ENCODE measurements at places on chromosomes 1 and 21. TPM values are rescaled to one million over a fixed set of nuclear protein-coding genes. Genes with fewer than 3 reads are reported as not detected.
A peak's percentile ranks its signal among the peaks of the same experiment; 100 is the strongest.

DPT gene
- not detected for total RNA-seq

- H3K27ac ChIP-seq, result no peak overlapping the region
- peaks cover 18% of the 10 kb centered on the region for H3K4me1 ChIP-seq
- no peak overlapping the region for H3K4me3 ChIP-seq
- H3K27me3 ChIP-seq, result 0 out of 2 replicates have a peak, but pooled peaks cover 3% of the 10 kb centered on the region
These were observed 55.9 kb upstream of the PTGFRN start for GRCh38 chr1:116853680-116854402.

DNA sequence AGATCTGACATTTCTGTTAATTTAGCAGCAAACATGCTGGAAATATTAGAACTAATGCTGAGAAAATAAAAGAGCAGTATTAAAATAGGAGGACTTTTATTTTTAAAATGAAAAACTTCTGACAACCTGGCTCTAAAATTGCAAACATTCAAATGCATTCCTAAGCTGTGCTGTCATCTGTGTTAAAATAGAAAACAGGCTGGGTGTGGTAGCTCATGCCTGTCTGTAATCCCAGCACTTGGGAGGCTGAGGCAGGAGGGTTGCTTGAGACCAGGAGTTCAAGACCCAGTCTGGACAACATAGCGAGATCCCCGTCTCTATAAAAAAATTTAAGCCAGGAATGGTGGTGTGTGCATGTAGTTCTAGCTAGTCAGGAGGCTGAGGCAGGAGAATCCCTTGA lies 44.6 kb downstream of the MIGA1 start:
- peak; percentile 12 for DNase-seq
- H3K27ac ChIP-seq, result no peak overlapping the region
- H3K27me3 ChIP-seq, result no peaks in the 10 kb centered on the region
- peaks cover 13% of the 10 kb centered on the region for H3K4me1 ChIP-seq
- peak overlapping the region; percentile 18 for H3K4me3 ChIP-seq

DNA sequence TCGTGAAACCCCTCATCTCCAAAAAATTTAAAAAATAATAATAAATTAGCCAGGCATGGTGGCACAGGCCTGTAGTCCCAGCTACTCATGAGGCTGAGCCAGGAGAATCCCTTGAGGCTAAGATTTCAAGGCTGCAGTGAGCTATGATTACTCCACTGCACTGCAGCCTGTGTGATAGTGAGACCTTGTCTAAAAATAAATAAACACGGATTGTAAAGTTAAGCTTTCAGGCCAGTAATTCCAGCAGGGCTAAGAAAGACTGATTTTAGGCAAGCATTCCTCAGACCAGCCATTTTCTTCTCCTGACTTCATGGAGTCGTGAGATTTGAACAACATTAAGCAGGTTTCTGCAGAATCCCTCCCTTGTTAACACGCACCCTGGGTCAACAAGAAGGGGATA lies 77.2 kb upstream of the EFHD2 start:
- no peaks in the 10 kb centered on the region for H3K36me3 ChIP-seq
- peaks cover 7% of the 10 kb centered on the region for H3K4me1 ChIP-seq
- no peak overlapping the region for H3K4me3 ChIP-seq
- DNase-seq, result no peak
- no peak overlapping the region for H3K27ac ChIP-seq
- no peaks in the 10 kb centered on the region for H3K27me3 ChIP-seq

DNA sequence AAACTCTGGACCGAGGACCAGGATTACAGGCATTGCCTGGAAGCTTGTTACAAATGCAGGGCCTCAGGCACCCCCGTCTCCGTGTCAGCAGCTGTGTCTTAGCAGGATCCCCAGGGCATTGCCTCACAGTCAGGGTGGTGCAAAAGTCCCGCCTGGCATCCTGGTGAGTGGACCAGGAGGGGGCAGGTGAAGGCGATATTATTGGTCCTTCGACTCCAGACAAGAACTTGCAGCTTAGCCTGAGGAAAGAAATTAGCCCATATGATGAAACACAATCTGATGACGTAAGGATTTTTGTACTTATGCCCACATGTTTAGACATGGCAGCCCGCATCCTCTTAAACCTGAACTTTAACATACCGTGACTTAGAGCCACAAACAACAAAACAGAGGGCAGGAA lies 40.8 kb downstream of the RSPH1 start:
- DNase-seq, result no peak
- H3K4me1 ChIP-seq, result peaks cover 5% of the 10 kb centered on the region
- H3K36me3 ChIP-seq, result no peaks in the 10 kb centered on the region
- no peak overlapping the region for H3K27ac ChIP-seq
- H3K4me3 ChIP-seq, result no peak overlapping the region

- H3K4me1 ChIP-seq, result peaks cover 42% of the 10 kb centered on the region
- peak overlapping the region; percentile 66 for H3K27ac ChIP-seq
- peak; percentile 27 for DNase-seq
- H3K27me3 ChIP-seq, result no peaks in the 10 kb centered on the region
- H3K4me3 ChIP-seq, result no peak overlapping the region
These were observed 6.4 kb downstream of the PPP2R5A start for GRCh38 chr1:212291505-212292134.

DNA sequence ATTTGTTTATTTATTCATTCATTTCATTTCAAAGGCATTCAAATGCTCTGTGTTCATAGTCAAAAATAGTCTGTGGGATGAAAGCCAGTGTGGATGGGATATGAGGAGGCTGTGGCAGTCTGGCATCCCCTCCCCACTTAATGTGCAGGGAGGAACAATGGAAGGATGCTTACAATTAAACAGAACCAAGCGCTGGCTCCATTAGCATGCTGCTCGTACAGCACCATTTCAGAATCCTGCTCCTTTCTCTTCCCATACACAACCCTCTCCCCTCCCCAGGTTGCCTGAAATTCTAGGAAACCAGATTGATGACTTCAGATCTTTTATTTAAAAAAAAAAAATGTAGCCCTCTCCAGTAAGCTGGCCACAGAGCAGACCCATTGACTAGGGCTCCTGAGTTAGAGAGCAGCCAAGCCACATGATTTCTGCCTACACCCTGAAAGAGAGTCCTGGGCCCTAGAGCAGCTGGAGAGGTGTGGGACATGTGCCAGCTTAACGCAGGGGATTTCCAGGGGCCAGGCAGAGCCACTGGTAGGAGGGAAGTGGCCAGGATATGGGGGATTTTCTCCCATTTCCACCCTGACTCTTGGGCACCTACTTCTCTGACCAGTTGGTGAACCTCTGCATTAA lies 205.2 kb downstream of the ASTN1 start:
- H3K4me3 ChIP-seq, result no peak overlapping the region
- H3K36me3 ChIP-seq, result no peaks in the 10 kb centered on the region
- H3K27ac ChIP-seq, result no peak overlapping the region
- no peak for DNase-seq
- H3K4me1 ChIP-seq, result no peaks in the 10 kb centered on the region

SPATA17 gene
- total RNA-seq, result 2.5 TPM

- no peaks in the 10 kb centered on the region for H3K4me1 ChIP-seq
- H3K36me3 ChIP-seq, result no peaks in the 10 kb centered on the region
- H3K27ac ChIP-seq, result no peak overlapping the region
- no peak for DNase-seq
- H3K27me3 ChIP-seq, result no peaks in the 10 kb centered on the region
- H3K4me3 ChIP-seq, result no peak overlapping the region
These were observed 312.9 kb downstream of the GRIK1 start for GRCh38 chr21:29626801-29627470.

DNA sequence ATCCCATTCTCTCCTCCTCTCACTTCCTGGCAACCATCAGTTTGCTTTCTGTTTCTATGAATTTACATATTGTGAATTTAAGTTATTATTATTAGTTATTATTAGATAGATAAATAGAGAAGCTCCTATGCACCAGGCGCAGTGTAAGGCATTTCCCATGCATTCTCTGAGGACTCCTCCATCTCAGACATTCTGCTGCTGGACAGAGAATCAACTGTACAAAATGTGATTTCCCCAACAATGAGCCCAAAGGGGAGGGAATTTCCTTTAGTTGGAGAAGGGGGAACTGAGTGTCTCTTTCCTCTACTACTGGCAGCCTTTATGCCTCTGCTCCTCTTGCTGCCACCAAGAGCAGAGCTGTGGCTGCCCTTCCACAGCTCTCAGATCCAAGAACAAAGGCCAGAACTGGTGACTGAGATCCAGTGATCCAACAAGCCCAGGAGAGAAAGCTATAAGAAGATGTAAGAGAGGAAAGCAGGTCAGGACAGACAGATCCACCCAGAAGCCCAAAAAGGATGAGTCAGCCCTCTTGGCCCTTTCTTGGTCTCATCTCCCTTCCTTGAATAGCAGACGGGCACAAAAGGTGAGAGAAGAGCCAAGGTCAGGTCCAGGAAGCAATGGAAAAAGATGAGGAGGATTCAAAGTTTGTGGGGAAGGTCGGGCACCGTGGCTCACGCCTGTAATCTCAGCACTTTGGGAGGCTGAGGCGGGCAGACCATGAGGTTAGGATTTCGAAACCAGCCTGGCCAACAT lies 3.5 kb upstream of the IVL start:
- H3K4me1 ChIP-seq, result peaks cover 28% of the 10 kb centered on the region
- no peak overlapping the region for H3K4me3 ChIP-seq
- H3K27ac ChIP-seq, result no peak overlapping the region
- H3K27me3 ChIP-seq, result peaks cover 56% of the 10 kb centered on the region
- no peak for DNase-seq

TMEM81 gene
- 4.9 TPM for total RNA-seq

DNA sequence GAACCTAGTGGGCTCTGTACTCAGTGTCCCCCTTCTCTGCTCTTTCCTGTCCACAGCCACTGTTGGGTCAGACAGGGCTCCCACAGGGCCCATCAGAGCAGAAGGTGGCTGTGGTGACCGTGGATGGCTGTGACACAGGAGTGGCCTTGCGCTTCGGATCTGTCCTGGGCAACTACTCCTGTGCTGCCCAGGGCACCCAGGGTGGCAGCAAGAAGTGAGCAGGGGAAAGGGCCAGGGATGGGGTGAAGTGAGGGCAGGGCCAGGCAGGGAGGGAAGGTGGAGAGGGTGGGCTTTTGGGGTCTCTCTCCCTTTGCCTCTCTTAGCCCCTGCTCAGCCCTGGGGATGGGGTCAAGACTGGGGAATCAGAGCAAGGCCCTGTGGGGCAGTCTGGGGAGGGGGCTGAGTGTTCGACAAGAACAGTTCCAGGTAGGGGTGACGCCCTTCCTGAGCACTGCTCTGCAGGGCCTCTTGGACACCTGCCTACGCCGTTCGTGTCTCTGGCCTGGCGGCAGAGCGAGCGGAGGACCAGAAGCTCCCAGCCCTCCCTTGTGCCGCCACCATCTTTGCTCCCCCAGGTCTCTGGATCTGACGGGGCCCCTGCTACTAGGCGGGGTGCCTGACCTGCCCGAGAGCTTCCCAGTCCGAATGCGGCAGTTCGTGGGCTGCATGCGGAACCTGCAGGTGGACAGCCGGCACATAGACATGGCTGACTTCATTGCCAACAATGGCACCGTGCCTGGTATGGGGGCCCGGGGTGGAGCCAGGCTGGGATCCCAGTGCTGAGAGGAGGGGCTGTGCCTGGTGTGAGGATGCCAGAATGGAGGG lies 13.1 kb downstream of the CELSR2 start:
- peaks cover 4% of the 10 kb centered on the region for H3K36me3 ChIP-seq
- DNase-seq, result no peak
- H3K4me3 ChIP-seq, result no peak overlapping the region
- no peaks in the 10 kb centered on the region for H3K27me3 ChIP-seq
- peak overlapping the region; percentile 2 for H3K27ac ChIP-seq

GRCh38 chr1:178376008-178376407 lies 120.8 kb downstream of the CLEC20A start:
- DNase-seq, result no peak
- H3K36me3 ChIP-seq, result no peaks in the 10 kb centered on the region
- no peak overlapping the region for H3K27ac ChIP-seq
- no peaks in the 10 kb centered on the region for H3K4me1 ChIP-seq

DNA sequence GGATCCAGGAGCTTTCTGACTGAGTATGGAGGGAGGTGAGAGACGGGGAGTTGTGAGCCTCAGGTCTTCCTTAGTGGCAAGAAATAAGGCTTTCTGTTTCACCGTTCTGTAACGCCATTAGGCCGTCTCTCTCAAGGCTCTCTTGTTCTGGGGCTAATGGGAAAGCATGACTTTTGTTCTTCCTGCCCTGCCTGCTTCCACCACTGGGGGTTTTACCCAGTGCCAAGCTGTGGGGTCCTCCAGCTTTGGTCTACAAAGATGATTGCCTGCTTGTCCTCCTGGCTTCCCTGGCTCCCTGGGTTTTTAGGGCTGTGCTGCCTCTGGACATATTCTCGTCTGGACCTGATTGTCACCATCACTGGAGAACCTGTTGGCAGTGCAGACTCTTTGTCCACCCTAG lies 74.8 kb upstream of the TINAGL1 start:
- H3K27ac ChIP-seq, result no peak overlapping the region
- no peak overlapping the region for H3K4me3 ChIP-seq
- no peaks in the 10 kb centered on the region for H3K27me3 ChIP-seq

- H3K36me3 ChIP-seq, result no peaks in the 10 kb centered on the region
- DNase-seq, result no peak
- no peak overlapping the region for H3K27ac ChIP-seq
- no peaks in the 10 kb centered on the region for H3K27me3 ChIP-seq
- H3K4me1 ChIP-seq, result no peaks in the 10 kb centered on the region
- no peak overlapping the region for H3K4me3 ChIP-seq
These were observed 50.7 kb upstream of the SPOCD1 start for GRCh38 chr1:31866450-31867032.

- H3K27me3 ChIP-seq, result no peaks in the 10 kb centered on the region
- H3K27ac ChIP-seq, result 0 out of 2 replicates have a peak overlapping the region, but pooled peaks have one; percentile 11
- H3K4me1 ChIP-seq, result peaks cover 38% of the 10 kb centered on the region
These were observed 14.5 kb downstream of the NPHP4 start for GRCh38 chr1:5977494-5978444.

GRCh38 chr1:184329962-184330868 lies 56.6 kb upstream of the C1orf21 start:
- H3K27ac ChIP-seq, result no peak overlapping the region
- no peak for DNase-seq
- H3K36me3 ChIP-seq, result no peaks in the 10 kb centered on the region
- no peaks in the 10 kb centered on the region for H3K4me1 ChIP-seq
- H3K27me3 ChIP-seq, result no peaks in the 10 kb centered on the region

RAB29 gene
- total RNA-seq, result 17.7 TPM

DNA sequence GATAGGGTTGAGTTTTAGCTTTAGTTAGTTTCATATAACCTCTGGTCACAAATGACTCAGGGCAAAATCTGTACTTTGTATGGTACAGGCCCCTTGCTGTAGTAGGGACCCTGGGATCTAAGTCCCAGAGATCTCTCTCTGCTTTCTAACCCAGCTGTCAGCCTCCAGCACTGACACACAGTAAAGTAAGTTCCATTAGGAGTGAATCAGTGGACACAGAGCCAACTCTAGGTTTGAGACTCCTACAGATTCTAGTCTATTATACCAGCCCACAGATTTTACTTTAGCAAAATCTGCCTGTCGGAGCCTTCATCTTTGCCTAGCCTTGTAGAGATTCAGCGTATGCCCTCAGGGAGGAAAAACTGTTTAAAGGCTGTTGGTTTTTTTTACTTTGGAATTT lies 52.5 kb downstream of the ANGPTL1 start:
- no peak for DNase-seq
- H3K4me1 ChIP-seq, result peaks cover 7% of the 10 kb centered on the region
- H3K4me3 ChIP-seq, result no peak overlapping the region
- no peaks in the 10 kb centered on the region for H3K36me3 ChIP-seq
- no peaks in the 10 kb centered on the region for H3K27me3 ChIP-seq

GRCh38 chr1:14165371-14165801 lies 433.1 kb upstream of the KAZN start:
- no peak overlapping the region for H3K4me3 ChIP-seq
- no peaks in the 10 kb centered on the region for H3K4me1 ChIP-seq
- H3K27me3 ChIP-seq, result no peaks in the 10 kb centered on the region
- no peaks in the 10 kb centered on the region for H3K36me3 ChIP-seq
- H3K27ac ChIP-seq, result no peak overlapping the region
- DNase-seq, result no peak
